Activated T-helper 17 cell treated with anti-CD3 and anti-CD28 coated beads, Interleukin-2, amount 50 U/mL, for 72 hours (primary cell): ENCODE measurements at places on chromosomes 13 and 19.
A peak's percentile ranks its signal among the peaks of the same experiment; 100 is the strongest.

- ATAC-seq, result no peak
Measured at GRCh38 chr13:104784891-104785290, 1718.7 kb upstream of the SLC10A2 start.

DNA sequence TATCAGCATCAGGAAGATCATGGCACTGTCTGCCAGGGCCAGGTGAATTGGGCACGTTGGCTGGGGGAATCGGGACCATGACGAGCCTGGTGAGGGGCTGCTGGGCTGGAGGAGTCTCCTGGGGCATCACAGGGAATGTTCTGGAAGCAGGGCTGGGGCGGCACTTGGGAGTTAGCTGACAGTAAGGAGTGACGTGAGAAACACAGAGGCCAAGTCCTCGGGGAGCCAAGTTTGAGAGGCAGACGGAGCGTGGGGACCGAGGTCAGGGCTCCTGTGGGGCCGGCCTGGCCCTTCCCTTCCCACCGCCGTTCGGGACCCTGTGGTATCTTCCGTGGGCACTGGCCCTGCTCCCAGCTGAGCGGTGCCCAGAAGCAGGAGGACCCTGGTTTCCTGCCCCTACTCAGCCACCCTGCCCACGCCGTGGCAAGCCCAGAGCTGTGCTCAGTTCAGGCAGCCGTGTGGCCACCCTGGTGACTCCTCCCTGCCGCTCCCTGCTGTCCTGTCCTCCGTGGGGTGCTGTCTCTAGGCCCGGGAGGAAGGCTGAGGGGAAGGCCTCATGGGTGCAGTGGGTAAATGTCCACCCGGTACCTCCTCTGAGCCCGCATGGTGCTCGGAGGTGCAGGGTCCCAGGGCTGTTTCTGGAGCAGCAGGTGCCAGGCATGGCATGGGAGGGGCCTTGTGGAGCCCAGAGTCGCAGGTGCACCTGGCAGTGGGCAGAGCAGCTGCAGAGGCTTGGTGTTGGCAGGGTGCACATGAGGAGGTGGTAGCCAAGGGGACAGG, 25.2 kb downstream of the CRTC1 start:
- no peak for ATAC-seq

- no peak for ATAC-seq
Measured at GRCh38 chr13:77544758-77545338, 9.3 kb downstream of the SCEL start.

GRCh38 chr13:96796091-96796633, 198.1 kb downstream of the OXGR1 start:
- no peak for ATAC-seq

- no peak for ATAC-seq
Measured at GRCh38 chr13:114149774-114150740, 17.6 kb upstream of the RASA3 start.

GRCh38 chr19:21202865-21203494, 61.1 kb downstream of the ZNF431 start:
- no peak for ATAC-seq

DNA sequence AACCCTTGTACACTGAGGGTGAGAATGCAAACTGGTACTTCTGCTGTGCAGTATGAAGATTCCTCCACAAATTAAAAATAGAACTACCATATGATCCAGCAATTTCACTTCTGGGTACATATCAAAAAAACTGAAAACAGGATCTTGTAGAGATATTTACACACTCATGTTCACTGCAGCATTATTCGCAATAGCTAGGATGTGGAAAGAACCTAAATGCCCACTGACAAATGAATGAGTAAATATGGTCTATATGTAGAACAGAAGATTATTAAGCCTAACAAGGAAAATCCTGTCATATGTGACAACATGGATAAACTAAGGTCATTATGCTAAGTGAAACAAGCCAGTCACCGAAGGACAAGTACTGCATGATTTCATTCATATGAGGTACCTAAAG, 304.7 kb downstream of the ENOX1 start:
- ATAC-seq, result no peak

- ATAC-seq, result no peak
Measured at GRCh38 chr19:58296104-58296503, 9.1 kb upstream of the ERVK3-1 start.

GRCh38 chr13:19266979-19267378, 85.4 kb upstream of the TUBA3C start:
- ATAC-seq, result no peak

- ATAC-seq, result peak; percentile 27
Measured at GRCh38 chr13:94632226-94632980, 30.7 kb downstream of the GPR180 start.

DNA sequence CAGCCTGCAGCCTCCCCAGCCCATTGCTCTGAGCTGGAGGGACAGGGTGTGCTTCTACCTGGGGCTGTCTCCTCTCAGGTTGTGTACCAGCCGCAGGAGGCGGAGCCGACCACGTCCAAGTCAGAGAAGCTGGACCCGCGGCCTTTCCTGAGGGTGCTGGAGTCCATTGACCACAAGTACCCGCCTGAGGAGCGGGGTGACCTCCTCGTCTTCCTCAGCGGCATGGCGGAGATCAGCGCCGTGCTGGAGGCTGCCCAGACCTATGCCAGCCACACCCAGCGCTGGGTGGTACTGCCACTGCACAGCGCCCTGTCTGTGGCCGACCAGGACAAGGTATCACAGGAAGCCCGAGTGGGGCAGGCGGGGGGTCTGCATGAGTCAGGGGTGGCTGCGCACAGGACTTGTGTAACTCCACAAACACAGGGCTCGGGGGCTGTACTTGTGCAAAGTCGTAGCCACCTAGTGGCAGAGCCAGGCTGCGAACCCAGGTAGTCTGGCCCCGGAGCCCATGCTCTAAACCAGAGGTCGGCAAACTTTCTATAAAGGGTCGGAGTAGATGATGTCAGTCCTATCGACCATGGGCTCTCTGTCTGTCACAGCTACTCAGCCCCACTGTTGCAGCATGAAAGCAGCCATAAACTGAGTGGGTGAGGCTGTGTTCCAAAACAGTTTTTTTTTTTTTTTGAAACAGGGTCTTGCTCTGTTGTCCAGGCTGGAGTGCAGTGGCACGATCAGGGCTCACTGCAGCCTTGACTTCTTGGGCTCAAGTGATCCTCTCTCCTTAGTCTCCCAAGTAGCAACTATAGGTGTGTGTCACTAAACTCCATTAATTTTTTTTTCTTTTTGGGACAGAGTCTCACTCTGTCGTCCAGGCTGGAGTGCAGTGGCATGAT, 8.9 kb downstream of the DHX34 start:
- ATAC-seq, result no peak

- no peak for ATAC-seq
Measured at GRCh38 chr13:46352805-46353204, 34.2 kb downstream of the RUBCNL start.

DNA sequence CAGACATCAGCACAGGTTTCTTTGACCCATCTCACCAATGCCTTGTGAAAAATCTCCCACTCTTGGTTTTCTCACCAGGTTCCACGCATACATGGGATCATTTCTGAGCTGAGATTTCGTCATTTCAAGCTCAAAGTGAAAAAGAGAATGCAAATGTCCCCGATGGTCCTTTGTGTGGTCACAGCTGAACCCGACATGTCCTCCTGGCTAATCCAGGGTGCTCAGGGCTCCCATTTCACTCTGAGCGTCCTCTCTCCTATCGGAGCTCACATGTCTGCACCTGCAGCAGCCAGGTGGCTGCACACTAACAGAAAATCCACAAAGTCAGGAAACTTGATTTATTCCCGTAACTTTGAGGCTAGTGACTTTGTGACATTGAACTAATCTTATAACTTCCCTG, 9.3 kb upstream of the CEACAM3 start:
- ATAC-seq, result no peak

DNA sequence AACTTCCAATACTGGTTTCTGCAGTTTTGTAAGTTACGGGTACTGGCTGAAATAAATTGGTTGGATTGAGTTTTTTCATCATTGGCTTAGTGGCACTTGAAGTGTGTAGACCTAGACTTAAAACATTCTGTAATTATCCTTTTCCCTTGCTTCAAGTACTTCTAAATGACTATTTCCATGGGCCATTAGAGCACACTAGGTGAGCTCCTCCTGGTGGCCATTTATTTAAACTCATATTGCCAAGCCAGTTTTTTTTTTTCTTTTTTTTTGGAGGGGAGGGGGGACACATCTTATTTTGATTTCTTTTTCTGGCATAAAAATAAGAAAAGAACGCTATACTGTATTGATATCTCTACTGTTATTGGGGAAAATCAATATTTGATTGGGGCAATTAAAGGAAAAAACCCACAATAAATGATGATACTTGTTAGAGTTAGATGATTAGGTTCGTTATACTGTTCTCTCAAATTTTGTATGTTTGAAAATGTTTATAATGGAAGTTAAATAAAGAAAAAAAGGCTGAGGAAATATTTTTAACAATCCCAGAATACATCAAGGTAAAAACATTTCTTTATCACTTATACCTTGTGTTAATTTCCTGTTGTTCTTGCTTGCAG, 82.9 kb downstream of the PDS5B start:
- ATAC-seq, result peak; percentile 34

- ATAC-seq, result no peak
Measured at GRCh38 chr19:55488986-55489710, 912 bp downstream of the SSC5D start.

- no peak for ATAC-seq
Measured at GRCh38 chr19:57786906-57787305, 17.4 kb downstream of the ZNF586 start.

GRCh38 chr19:53871454-53871853, 3.8 kb downstream of the MYADM start:
- ATAC-seq, result no peak

GRCh38 chr19:718991-719512, 10.3 kb downstream of the PALM start:
- ATAC-seq, result no peak

DNA sequence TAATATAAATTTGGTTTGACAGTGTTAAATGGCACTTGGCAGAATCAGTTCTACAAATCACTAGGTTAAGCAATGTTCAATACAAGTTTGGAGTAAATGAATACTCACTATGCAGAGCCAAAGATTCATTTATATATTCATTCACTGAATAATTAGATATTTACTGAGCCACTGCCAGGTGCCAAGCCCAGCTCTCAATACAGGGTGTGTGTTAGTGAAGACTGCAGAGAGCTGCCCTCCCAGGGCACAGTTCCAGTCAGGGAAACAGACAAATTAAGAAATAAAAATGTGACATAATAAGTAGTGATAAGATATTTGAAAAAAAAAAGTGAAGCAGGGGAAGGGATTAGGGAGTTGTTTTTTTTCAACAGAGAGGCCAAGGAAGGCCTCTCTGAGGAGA, 411.7 kb downstream of the KCNRG start:
- no peak for ATAC-seq

- ATAC-seq, result no peak
Measured at GRCh38 chr19:47658431-47659348, 49.8 kb downstream of the BICRA start.

DNA sequence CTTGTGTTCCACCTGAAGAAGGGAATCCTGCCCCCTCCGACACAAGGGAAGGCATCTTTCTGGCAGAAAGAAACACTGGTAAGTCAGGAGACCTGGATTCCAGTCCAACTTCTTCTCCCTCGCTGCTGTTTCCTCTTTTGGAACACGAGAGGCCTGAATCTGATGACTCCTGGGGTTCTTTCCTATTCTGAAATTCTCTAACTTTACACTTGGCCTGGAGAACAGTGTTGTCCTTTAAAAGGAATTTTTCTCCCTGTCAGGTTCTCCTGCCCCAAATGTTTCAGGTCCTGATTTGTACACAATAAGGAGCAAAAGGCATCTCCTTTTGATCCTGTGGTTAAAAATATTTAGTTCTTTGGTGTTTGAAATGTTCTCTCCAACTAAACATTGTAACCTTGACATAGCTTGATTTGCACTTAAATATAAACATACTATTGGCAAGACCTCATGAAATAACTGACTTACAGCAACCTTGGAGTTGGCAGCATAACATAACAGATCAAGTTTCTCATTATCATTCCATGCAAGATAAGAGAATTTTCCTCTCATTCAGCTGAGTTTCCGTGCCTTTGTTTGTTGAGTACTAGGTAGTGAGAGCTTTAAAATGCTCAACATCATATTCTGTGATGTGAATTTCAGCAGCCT, 244.8 kb downstream of the COG6 start:
- no peak for ATAC-seq

- no peak for ATAC-seq
Measured at GRCh38 chr13:49649244-49649962, 21.1 kb downstream of the ARL11 start.

GRCh38 chr13:66994517-66995202, 235.5 kb downstream of the PCDH9 start:
- no peak for ATAC-seq
